ENCODE measurements at places on chromosomes 5 and 9. TPM values are rescaled to one million over a fixed set of nuclear protein-coding genes. Genes with fewer than 3 reads are reported as not detected.

Gene CDH6
- 0.23 TPM for polyA plus RNA-seq

Gene UBTD2
- polyA plus RNA-seq: 7.4 TPM

Gene ADAMTS2
- polyA plus RNA-seq: 5.3 TPM

Gene RANBP3L
- polyA plus RNA-seq: 0.12 TPM

Gene SCAI
- polyA plus RNA-seq: 0.79 TPM

Gene SHLD3
- polyA plus RNA-seq: 1.7 TPM

Gene QSOX2
- polyA plus RNA-seq: 4.5 TPM

Gene IFNA6
- not detected for polyA plus RNA-seq

Gene PAXX
- 49.1 TPM for polyA plus RNA-seq

Gene CTXN3
- polyA plus RNA-seq: not detected

Gene COL23A1
- 0.85 TPM for polyA plus RNA-seq

Gene PLCXD3
- 11.2 TPM for polyA plus RNA-seq

Gene PLEKHG4B
- polyA plus RNA-seq: 0.15 TPM

Gene CRAT
- polyA plus RNA-seq: 51.4 TPM

Gene FAM153A
- polyA plus RNA-seq: 5.1 TPM

Gene HARS2
- 14.5 TPM for polyA plus RNA-seq

Gene IL9
- not detected for polyA plus RNA-seq

Gene SLC26A2
- 2.9 TPM for polyA plus RNA-seq

Gene ZDHHC21
- 1.9 TPM for polyA plus RNA-seq

Gene ZNF879
- 1.2 TPM for polyA plus RNA-seq

Gene NR5A1
- not detected for polyA plus RNA-seq

Gene ARPC5L
- polyA plus RNA-seq: 52.2 TPM

Gene LECT2
- not detected for polyA plus RNA-seq

Gene PCDHGC5
- 0.07 TPM for polyA plus RNA-seq

Gene ADAMTS12
- 0.74 TPM for polyA plus RNA-seq

Gene TAF11L10
- not detected for polyA plus RNA-seq

Gene DMRTA1
- polyA plus RNA-seq: 0.22 TPM

Gene MVB12B
- polyA plus RNA-seq: 1.9 TPM

Gene GPR150
- not detected for polyA plus RNA-seq

Measured in adipose tissue (tissue), 3 donors.